Thyroid gland (tissue), 4 donors: ENCODE measurements at places on chromosomes 1 and 21.

DNA sequence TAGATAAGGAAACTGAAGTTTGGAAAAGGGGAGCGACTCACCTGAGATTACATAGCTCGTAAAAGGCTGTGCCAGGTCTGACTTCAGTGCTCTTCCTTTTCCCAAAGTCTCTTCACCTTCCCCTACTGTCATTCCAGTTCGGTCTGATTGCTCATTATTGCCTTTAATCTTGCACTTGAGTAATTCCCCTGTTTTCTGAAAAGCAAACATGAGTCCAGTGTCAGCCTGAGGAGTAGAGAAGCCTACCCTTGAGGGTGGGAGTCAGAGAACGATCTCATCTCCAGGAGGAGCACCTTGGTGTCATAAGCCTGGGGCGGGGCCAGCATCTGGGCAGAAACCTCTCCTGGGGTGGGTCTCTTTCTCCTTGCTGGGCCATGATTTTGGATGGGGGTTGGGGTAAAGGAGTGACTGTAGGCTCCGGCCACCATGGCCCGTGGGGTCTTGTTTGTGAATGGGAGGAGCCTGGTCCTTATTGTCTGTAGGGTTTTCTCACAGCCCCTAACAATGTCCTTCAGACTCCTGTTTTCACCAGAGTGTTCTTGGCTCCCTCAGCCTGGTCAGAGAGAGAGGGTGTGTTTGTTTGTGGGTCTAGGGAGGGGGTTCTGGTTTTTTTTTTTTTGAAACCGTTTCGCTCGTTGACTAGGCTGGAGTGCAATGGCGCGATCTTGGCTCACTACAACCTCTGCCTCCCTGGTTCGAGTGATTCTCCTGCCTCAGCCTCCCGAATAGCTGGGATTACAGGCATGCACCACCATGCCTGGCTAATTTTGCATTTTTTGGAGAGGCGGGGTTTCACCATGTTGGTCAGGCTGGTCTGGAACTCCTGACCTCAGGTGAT lies 6.0 kb downstream of the VANGL2 start:
- DNase-seq: no peak
- no peak overlapping the region for H3K27ac ChIP-seq
- H3K4me1 ChIP-seq: peaks cover 34% of the 10 kb centered on the region
- no peak overlapping the region for H3K4me3 ChIP-seq
- H3K27me3 ChIP-seq: no peaks in the 10 kb centered on the region

- no peaks in the 10 kb centered on the region for H3K27me3 ChIP-seq
- H3K36me3 ChIP-seq: no peaks in the 10 kb centered on the region
- no peak overlapping the region for H3K4me3 ChIP-seq
- DNase-seq: no peak
- no peaks in the 10 kb centered on the region for H3K4me1 ChIP-seq
These were observed 32.7 kb upstream of the GLIS1 start for GRCh38 chr1:53771648-53772047.

DNA sequence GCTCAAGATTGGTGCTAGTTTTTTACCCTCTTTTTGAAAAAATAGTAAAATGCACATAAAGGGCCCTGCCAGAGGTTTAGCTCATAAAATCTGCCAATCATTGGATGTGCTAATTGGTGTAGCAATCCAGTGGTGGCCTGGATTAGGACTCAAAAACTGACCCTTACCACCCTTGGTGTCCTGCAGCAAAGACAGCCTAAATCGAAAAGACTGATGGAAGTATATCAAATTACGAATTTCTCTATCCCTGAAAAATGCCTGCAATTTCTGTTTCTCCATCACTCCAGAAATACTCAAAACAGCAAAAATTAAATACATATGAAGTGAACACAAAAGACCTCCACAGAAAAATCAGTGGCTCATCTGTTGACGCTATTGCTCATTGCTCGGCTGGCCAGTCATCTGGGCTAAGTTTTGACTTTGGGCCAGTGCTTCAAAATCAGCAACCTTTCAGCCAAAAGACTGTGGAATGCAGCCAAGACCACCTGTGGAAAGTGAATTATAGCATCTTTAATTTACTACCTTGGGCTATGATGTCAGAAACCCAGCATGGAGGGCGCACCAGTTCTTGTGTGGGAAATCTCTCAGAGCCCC lies 30.0 kb downstream of the WLS start:
- H3K27me3 ChIP-seq: no peaks in the 10 kb centered on the region
- no peak overlapping the region for H3K27ac ChIP-seq
- H3K4me1 ChIP-seq: peaks cover 6% of the 10 kb centered on the region
- no peaks in the 10 kb centered on the region for H3K36me3 ChIP-seq
- no peak overlapping the region for H3K4me3 ChIP-seq
- DNase-seq: peak; percentile 57

GRCh38 chr1:147897029-147897752 lies 5.4 kb upstream of the GJA8 start:
- peak; percentile 53 for DNase-seq
- H3K27ac ChIP-seq: no peak overlapping the region
- no peak overlapping the region for H3K4me3 ChIP-seq
- no peaks in the 10 kb centered on the region for H3K4me1 ChIP-seq

DNA sequence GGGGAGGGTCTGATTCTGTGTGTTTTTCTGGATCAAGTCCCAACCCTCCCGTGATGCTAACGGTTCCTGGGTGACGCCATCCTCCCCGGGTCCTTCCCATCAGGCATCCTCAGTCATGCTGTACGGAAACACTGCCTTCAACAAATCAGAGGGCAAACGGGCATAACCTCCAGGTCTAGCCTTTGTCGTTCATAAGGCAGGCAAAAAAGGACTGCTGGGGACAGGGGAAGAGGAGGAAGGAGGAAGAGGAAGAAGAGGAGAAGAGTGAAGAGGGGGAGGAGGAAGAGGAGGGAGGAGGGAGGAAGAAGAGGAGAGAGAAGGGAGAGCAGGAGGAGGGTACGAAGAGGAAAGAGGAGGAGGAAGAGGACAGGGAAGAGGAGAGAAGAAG lies 84.4 kb downstream of the ITPKB start:
- no peaks in the 10 kb centered on the region for H3K36me3 ChIP-seq
- H3K27ac ChIP-seq: no peak overlapping the region
- peaks cover 22% of the 10 kb centered on the region for H3K4me1 ChIP-seq
- H3K4me3 ChIP-seq: no peak overlapping the region
- H3K27me3 ChIP-seq: no peaks in the 10 kb centered on the region

- H3K4me3 ChIP-seq: no peak overlapping the region
- no peaks in the 10 kb centered on the region for H3K36me3 ChIP-seq
- no peak for DNase-seq
- H3K27me3 ChIP-seq: no peaks in the 10 kb centered on the region
- H3K27ac ChIP-seq: no peak overlapping the region
These were observed 999.3 kb upstream of the TMPRSS15 start for GRCh38 chr21:19402870-19403269.

DNA sequence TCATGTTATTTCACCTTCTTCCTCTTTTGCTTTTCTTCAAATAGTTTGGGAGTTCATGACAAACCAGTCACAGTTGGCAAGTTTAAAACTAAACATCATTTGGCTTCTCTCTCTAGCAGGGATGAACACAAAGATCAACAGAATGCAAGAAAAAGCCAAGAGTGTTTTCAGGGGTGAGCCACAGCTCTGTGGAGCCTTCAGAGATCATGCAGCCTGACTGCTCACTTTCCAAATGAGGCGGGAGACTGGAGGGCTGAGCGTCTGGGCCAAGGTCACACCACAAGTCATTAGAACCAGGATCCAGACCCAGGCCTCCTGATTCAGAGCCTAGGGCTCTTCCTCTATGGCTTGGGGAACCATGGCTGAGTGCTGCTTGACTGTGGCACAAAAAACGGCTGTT lies 2.7 kb downstream of the DPT start:
- H3K27me3 ChIP-seq: no peaks in the 10 kb centered on the region
- no peaks in the 10 kb centered on the region for H3K36me3 ChIP-seq
- DNase-seq: no peak
